AG08395 (cell line): ENCODE measurements at places on chromosomes 12 and 14.
A peak's percentile ranks its signal among the peaks of the same experiment; 100 is the strongest.

GRCh38 chr12:7005311-7005710, 13.0 kb downstream of the LPCAT3 start:
- DNase-seq: no peak

GRCh38 chr12:116697716-116698115, 40.2 kb downstream of the SPRING1 start:
- DNase-seq: no peak

- DNase-seq: no peak
Measured at GRCh38 chr12:20555771-20556170, 139.4 kb upstream of the SLCO1C1 start.

- peak; percentile 25 for DNase-seq
Measured at GRCh38 chr14:97178781-97179180, 381.6 kb downstream of the VRK1 start.

- DNase-seq: peak; percentile 86
Measured at GRCh38 chr14:96255501-96256366, at the start of gene BDKRB1. Gene BDKRB1 (plus strand): TSS chr14:96256210. CDS start chr14:96263683, 7,473 bp downstream.

GRCh38 chr12:68236421-68237059, 10.9 kb upstream of the IL26 start:
- no peak for DNase-seq
